Iris pigment epithelial cell (primary cell): ENCODE measurements at places on chromosomes 13 and 19.

- no peak for DNase-seq
Measured at GRCh38 chr13:45779901-45780300, 71.7 kb downstream of the SIAH3 start.

- DNase-seq: no peak
Measured at GRCh38 chr19:1052349-1052975, 12.6 kb downstream of the ABCA7 start.

GRCh38 chr13:51974482-51974881, 36.8 kb downstream of the ATP7B start:
- DNase-seq: no peak

GRCh38 chr19:2243274-2244124, 5.6 kb upstream of the AMH start:
- no peak for DNase-seq

DNA sequence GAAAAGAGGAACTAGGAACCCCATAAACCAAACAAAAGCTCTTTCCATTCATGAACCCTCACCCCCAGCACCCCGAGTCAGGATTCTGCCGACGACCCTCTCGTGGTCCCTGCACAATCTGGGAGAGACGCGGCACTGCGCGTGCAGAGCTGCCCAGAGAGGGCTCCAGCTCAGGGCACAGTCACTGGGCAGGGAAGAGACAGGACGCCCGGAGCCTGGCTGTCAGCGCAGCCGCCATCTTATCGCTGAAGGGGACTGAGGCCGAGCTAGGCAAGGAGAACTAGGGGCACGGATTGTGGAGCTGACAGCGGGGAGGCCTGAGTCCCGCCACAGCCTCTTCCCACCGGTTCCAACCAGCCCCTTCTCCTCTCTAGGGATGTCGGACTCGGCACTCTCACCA, 349 bp downstream of the ZNF98 start:
- no peak for DNase-seq

- DNase-seq: no peak
Measured at GRCh38 chr13:33367926-33368325, 82.4 kb upstream of the STARD13 start.

DNA sequence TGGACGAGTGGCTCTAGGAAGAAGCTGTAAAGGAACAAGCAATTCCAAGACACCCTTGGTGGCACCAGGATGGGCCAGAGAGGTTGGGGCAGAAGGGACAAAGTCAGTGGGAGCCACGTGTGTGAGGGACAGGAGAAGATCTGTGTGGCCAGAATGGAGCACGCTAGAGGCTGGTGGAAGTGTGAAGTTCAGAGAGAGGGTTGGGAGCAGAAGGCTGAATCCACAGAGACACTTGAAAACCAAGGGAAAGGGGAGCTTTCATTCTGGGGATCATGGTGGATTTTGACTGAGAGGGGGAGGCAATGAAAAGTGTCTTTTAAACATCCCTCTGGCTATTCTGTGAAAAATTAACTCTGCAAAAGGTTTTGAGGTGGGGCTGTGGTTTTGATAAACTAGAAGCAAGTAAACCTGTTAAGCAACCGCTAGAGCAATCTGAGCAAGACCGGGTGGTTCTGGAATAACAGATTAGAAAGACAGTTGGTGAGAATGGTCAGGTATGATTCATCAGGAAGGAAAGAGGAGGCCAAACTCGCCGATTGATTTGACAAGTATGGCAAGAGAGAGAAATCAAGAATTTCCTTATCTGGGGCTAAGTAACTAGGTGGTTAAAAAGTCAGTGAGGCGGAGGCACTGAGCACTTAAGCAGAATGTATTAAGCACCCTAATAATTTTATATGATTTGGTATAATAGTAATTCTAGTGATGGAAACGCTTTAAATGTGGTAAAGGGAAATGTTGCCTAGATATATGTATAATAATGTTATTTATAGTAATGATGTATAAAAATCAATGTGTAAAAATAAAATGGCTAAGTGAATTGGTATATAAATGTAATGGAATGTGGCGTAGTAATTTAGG, 140.0 kb downstream of the MYO16 start:
- peak; percentile 74 for DNase-seq

- DNase-seq: no peak
Measured at GRCh38 chr13:99867535-99868257, 103.9 kb downstream of the ZIC5 start.

GRCh38 chr13:109630271-109630670, 156.1 kb downstream of the IRS2 start:
- no peak for DNase-seq

GRCh38 chr19:46806656-46807055, 18.3 kb upstream of the SLC1A5 start:
- DNase-seq: no peak

DNA sequence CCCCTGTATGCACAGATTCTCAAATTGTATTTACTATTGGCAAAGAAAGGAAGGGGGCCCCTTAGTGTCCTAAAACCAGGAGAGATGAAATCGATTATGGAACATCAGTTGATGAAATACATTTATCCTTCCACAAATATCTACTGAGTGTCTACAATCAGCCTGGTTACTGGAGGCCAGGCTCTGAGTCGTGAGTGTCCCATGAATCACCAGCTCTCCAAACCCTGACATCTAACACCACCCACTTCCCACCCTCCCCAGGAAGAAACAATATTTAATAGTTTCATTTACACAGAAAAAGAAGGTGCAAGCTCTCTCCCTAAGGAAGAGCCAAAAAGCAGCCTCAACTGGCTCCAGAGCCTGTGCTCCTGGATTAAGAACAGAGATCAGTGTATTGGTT, 25.2 kb downstream of the KCTD15 start:
- peak; percentile 13 for DNase-seq

- no peak for DNase-seq
Measured at GRCh38 chr19:11356676-11357550, 1.7 kb downstream of the PLPPR2 start.

DNA sequence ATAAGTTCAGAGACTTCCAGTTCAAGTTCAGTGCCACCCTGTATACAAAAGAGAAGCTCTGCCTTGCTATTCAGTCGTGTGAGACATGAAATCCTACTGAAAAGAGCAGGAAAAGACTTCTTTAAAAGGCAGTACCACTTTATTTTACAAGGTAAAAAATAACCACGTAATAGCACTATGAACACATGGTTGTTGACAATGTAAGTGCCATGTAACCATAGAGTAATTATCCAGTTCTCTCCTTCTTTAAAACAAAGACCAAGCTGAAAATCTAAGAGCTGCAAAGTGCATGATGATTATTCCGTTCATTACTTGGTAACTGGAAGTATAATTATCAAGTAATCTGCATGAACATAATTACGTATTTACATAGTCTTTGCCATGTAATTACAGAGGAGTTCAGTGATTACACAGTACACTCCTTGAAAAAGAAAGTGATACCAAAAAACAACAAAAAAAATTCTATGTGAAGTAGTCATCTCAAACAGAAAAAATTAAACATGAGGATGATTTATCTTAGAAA, 288.7 kb downstream of the EFNB2 start:
- no peak for DNase-seq

DNA sequence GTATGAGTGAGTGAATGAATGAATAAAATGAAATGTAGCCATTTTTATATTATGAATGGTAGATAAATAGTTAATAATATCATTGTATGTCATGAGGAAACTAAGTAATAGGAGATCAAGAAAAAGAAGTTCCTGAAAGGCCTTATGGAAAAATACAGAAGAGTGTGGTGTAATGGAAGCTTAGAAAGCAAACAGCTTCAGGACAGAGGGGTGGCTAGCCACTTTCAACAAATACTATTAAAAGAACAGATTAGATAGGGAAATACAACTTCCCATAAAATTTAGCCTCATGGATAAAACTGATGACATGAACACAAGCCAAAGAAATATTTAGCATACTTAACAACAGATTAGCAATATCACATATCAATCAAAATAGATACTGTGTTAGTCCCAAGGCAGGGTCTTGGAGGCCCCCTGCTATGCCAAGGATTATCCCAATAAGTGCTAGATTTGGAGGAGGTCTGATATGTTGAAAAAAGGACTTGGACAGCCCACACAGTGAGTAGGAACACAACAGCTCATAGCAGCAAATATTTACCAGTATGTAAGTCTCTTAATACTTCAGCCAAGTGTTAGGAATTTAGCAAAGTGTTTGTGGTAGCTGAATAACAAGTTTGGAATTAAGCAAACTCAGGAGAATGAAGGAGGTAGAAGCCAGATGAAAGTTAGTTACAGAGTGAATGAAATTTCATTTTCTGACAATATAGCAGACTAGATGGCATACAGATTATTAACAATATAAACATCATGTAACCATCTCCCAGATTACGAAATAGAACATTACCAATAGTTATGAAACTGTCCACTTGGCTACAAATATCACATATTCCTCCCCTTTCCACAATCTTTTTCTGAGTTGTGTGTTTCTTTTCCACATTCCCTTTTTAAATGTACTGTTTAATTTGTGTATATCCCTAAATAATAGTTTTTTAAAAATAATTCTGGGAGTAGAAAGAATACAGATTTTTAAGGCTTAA, 1632.0 kb downstream of the PCDH9 start:
- DNase-seq: peak; percentile 91

DNA sequence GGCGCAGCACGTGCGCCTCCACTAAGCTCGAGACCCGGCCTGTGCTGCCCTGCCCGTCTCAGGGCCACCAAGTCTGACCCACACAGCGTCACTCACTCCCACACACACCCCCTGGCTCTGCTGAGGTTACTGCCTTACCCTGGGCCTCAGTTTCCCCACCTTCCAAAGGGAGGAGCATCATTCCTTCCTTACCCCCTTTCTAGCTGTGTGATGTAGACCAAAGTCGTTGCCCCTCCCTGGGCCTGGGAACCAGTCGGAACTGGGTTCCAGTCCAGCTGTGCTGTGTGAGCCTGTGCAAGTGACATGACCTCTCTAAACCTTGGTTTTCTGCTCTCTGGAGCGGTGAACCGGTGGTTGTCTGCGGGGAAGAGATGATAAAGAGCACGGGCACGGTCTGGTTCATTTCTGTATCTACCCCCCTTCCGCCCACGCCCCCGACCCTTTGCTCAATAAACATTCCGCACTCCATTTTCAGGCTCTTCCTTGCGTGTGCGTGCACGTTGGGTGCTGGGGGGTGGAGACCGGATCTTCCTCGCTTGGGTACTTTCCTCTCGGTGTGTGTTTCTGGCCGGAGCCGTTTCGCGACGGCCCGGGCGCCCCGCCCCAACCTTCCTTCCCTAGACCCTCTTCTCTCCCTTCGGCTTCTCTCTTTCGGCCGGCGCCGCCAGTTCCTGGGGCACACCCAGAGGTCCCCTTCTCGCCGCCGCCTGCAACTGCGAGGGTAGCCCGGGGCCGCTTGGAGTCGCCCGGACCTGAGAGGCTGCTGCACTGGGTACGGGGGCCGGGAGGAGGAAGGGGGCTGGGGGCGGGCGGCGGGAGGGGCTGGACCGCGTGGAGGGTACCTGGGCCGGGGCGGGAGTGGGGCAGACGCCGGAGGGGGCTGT, at the start of gene ZNF581:
TSS of gene ZNF581 (plus strand) at position 647 of the 884 bp plus-strand sequence. CDS start 923 bp downstream, outside the sequence.
- peak; percentile 87 for DNase-seq

GRCh38 chr13:51957377-51958216, 53.7 kb downstream of the ATP7B start:
- DNase-seq: no peak

GRCh38 chr19:9498183-9498902, at the start of gene ZNF560:
Gene ZNF560 (minus strand): TSS chr19:9498616. CDS start chr19:9475313, 23,303 bp downstream.
- peak; percentile 58 for DNase-seq

- no peak for DNase-seq
Measured at GRCh38 chr13:20165417-20166257, 4.8 kb upstream of the GJA3 start.

DNA sequence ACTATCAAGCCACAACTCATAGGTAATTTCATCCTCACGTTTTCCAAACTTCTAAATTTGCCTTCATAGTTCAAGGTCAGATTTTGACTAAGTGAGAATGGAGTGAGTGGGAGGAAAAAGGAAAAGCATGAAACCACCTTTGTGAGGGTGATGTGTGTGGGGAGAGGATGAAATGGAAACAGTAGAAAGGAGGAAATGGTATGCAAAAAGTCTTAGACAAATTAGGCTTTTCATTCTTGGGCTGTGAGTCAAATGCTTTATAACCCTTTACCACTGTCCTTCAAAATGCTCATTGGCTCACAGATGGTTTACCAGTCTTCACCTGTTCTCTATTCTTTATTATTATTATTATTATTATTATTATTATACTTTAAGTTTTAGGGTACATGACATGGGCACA, 127.2 kb downstream of the RAP2A start:
- DNase-seq: no peak

- DNase-seq: no peak
Measured at GRCh38 chr19:56973713-56974555, 133.4 kb upstream of the PEG3 start.

GRCh38 chr19:9835507-9835949, 410 bp downstream of the PIN1 start:
- DNase-seq: no peak

- peak; percentile 14 for DNase-seq
Measured at GRCh38 chr13:78326633-78327032, 276.7 kb downstream of the POU4F1 start.

DNA sequence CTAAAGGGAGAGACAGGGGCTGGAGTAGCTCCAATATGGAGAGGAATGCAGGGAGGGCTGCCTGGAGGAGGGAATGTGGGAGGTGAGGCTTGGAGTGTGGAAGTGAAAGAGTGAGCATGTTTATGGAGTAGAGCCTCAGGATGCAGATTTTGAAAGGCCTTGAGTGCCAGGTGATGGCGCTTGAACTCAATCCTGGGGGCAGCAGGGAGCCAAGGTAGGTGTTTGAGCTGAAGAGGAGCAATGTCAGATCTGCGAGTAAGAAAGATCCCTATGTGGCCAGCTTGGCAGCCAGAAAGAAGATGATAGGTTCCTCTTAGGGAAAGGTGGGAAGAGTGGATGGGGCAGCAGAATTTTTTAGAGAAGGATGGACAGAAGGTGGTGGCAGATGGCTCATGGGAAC, 40.3 kb downstream of the CYP4F22 start:
- no peak for DNase-seq

DNA sequence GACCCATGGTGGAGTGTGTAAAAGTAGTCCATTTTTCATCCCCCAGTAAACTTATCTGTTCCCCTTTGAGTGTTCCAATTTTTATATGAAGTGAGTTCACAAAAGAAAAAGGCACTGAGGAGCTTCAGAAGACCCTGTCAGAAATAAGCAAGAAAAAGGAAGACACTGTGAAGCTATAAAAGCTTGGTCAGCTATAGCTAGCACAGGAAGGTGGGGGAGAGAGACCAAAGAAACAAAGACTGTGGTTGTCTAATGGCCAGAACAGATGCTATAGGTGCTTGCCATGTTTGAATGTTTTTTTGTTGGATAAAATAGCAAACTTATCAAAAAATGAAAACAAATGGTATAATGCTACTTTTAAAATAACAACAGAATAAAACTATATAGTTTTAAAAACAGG, 46.5 kb downstream of the RCBTB2 start:
- DNase-seq: no peak

DNA sequence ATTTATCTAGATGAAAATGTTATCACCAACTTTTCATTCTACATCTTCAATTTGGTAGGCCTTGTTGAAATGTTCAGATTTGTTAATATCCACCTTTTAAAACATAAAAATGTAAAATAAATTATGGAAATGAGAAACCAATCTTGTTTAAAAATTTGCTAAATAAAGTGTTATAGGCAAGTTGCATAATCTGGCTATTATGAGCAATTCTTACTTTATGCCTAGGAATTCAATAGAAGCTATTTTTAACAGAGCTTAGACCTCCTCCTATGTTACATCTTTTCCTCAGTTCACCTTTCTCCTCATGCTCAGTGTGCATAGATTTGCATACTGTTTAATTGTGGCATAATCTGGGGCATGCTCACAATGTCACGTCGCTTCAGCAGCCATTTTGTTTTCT, 87.9 kb upstream of the POSTN start:
- peak; percentile 24 for DNase-seq

- no peak for DNase-seq
Measured at GRCh38 chr19:7265963-7266362, 28.3 kb downstream of the INSR start.
